MCF 10A (cell line): ENCODE measurements at places on chromosomes 2 and 18.

GRCh38 chr2:691821-692761 lies 14.9 kb upstream of the TMEM18 start:
- no peak for DNase-seq

DNA sequence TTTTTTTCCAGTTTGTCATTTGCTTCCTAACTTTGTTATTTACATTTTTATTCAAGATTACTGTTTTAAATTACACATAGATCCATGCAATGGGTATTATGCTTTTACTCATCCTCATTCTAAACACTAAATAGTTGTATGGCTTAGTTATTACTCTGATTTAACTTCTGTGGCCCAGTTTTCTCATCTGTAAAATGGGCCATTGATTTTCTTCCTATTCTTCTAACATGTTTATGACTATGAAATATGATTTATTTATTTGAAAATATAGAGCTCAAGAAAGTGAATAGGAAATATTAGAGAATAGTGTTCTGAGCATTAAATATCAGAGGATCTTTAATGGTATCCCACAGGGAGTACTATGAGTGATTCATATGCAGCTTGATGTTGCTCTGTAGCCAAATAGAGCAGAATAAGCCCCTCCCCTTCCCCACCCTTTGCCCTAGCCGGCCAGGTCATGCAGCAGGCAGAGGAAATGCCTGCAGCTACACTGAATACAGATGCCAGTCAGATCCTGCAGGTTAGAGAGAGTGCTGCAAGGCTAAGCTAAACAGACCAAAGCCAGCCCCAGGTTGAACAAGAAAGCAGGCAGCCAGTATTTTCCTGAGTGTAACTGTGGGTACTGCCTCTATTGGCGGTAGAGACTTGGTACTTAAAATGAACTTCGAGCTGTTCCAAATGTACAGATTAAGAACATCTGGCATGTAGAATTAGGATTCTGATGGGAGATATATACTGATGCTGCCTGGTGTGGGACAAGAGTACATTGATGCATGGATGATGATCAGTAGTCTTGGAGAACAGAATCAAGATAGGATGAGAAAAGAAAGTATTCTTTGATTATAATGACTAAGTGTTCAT lies 11.7 kb upstream of the ACYP2 start:
- peak; percentile 92 for DNase-seq

DNA sequence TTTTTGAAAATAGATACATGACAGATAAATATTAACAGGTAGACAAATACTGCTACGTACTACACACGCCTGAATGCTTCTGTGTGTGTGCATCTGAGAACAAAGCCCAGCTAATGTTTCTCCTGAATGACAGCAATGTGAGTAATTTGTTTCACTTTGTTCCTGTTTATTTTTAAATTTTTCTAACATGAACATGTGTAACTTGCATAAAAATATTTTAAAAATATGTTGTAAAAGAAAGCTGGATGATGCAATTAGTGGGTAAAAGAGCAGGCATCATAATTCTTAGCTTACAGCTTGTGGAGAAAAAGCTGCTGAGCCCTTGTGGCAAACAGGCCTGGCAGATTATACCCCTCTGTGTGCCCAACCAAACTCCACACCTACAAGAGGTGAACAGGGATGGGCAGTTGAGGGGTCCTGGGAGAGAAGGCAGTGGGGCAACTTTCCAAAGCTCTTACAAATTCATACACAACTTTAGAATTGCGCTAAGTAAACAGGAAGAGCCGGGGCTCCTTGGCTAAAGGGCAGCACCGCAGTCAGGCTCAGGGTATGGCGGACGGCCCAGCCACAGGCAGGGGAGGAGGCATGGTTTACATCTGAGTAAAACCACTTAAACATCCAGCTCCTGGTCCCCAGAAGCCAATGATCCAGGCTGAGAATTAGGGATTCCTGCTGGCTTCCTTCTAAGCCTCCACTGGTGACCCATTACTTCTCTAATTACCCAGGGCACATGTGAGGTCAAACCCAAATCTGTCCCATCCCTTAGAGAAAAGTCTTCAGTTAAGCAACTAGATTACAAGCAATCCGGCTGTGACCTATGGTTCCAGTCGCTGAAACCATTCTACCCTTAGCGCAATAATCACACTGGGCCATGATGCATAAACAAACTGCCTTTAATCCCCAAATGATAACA lies 14.0 kb downstream of the PXDN start:
- peak; percentile 70 for DNase-seq

GRCh38 chr2:189819297-189819704 lies 35.1 kb downstream of the PMS1 start:
- DNase-seq = no peak
